Activated naive CD4-positive, alpha-beta T cell treated with anti-CD3 and anti-CD28 coated beads, Interleukin-2, amount 10 ng/mL, durations not matched to agents 7 days and 5 days (primary cell): ENCODE measurements at places on chromosomes 12 and 14.

DNA sequence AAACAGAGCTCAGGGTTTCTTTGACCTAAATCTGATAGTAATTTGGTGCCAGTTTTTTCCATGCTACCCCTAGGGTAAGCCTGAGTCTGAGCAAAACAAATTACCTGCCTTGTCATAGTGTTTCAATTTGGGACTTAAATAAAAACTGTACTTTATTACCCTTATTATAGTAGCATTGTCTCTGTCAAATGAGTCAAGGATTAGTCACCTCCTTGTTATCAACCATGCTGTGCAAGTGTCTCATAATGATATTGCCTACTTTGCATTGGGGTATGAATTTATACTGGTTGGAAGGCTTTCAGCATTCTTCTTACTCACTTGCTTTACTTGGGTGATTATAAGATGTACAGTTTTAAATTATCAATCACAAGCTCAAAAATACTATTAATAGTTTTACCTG is 380.0 kb downstream of the LRFN5 start:
- DNase-seq, result no peak

GRCh38 chr14:65071544-65071943 is 30.8 kb downstream of the MAX start:
- no peak for DNase-seq

GRCh38 chr14:100772607-100773165 is 46.0 kb downstream of the DLK1 start:
- no peak for DNase-seq

- DNase-seq, result peak; percentile 56
These were observed 94.9 kb downstream of the VCPKMT start for GRCh38 chr14:50021261-50022031.
